ENCODE measurements at places on chromosomes 1 and 21. TPM values are rescaled to one million over a fixed set of nuclear protein-coding genes. Genes with fewer than 3 reads are reported as not detected.
A peak's percentile ranks its signal among the peaks of the same experiment; 100 is the strongest.

The IGSF5 gene
- not detected for total RNA-seq

The LYPLAL1 gene
- total RNA-seq = 24.6 TPM

The TRAF3IP3 gene
- 0.63 TPM for total RNA-seq

The ARPC5 gene
- total RNA-seq = 271 TPM

- no peak overlapping the region for H3K27ac ChIP-seq
- H3K36me3 ChIP-seq = no peaks in the 10 kb centered on the region
- no peaks in the 10 kb centered on the region for H3K4me1 ChIP-seq
- no peak overlapping the region for H3K4me3 ChIP-seq
- no peaks in the 10 kb centered on the region for H3K27me3 ChIP-seq
- no peak for DNase-seq
Observed at GRCh38 chr1:219354962-219355361, 181.3 kb downstream of the LYPLAL1 start.

- DNase-seq = no peak
- no peaks in the 10 kb centered on the region for H3K4me1 ChIP-seq
- H3K4me3 ChIP-seq = no peak overlapping the region
- no peaks in the 10 kb centered on the region for H3K36me3 ChIP-seq
- no peak overlapping the region for H3K27ac ChIP-seq
Observed at GRCh38 chr1:232854798-232855159, 49.6 kb downstream of the MAP10 start.

DNA sequence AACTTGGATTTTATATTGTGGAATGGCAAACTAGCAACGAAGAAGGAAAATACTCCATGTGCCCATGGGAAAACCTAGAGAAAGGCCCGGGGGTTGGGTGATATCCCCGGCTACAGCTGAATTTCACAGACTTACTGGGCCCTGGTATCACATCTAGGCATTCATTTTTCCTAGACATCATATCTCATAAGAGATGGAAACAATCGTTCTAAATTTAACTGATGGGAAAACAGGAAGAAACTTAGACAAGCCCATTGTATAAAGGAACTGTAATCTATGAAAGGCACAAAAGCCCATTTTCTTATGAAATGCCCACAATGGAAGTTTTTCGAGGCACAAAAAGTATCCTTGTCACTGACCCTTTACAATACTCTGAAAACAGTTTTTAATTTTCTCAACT, 407.9 kb upstream of the LYPLAL1 start:
- H3K27me3 ChIP-seq = peaks cover 11% of the 10 kb centered on the region
- no peaks in the 10 kb centered on the region for H3K4me1 ChIP-seq
- H3K4me3 ChIP-seq = no peak overlapping the region

- H3K4me1 ChIP-seq = peaks cover 20% of the 10 kb centered on the region
- no peak overlapping the region for H3K4me3 ChIP-seq
- no peaks in the 10 kb centered on the region for H3K27me3 ChIP-seq
- H3K27ac ChIP-seq = no peak overlapping the region
- H3K36me3 ChIP-seq = no peaks in the 10 kb centered on the region
- DNase-seq = no peak
Observed at GRCh38 chr1:56897150-56898004, 42.8 kb downstream of the C8A start.

- no peaks in the 10 kb centered on the region for H3K27me3 ChIP-seq
- no peak overlapping the region for H3K27ac ChIP-seq
- H3K4me3 ChIP-seq = no peak overlapping the region
- DNase-seq = no peak
Observed at GRCh38 chr1:112929979-112930378, 26.0 kb downstream of the SLC16A1 start.

DNA sequence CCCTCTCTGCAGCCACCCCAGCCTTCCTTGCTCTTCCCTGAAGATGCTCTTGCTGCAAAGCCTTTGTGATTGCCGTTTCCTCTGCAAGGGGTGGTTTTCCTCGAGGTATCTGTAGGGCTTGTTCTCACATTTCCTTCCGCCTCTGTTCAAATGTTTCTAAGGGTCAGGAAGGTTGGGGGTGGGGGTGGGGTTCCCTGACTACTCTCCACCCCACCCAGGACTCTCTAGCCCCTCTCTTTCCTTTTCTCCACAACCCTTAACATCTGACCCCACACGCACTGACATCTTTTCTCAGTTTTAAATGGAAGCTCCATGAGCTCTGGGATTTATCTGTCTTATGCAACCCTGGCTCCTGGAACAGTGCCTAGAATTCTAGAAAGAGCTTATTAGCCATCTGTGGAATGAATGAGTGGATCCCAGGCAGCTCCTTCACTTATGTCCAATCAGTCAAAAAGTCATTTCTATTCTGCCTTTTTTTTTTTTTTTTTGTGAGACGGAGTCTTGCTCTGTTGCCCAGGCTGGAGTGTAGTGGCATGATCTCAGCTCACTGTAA, 27.3 kb upstream of the ZNF362 start:
- peak; percentile 84 for DNase-seq
- no peak overlapping the region for H3K4me3 ChIP-seq
- H3K27ac ChIP-seq = peak overlapping the region; percentile 48
- H3K27me3 ChIP-seq = peaks cover 17% of the 10 kb centered on the region
- peaks cover 22% of the 10 kb centered on the region for H3K4me1 ChIP-seq
- peaks cover 11% of the 10 kb centered on the region for H3K36me3 ChIP-seq

Data from HFFc6 (cell line).